ENCODE measurements at places on chromosomes 6 and 20.
A peak's percentile ranks its signal among the peaks of the same experiment; 100 is the strongest.

DNA sequence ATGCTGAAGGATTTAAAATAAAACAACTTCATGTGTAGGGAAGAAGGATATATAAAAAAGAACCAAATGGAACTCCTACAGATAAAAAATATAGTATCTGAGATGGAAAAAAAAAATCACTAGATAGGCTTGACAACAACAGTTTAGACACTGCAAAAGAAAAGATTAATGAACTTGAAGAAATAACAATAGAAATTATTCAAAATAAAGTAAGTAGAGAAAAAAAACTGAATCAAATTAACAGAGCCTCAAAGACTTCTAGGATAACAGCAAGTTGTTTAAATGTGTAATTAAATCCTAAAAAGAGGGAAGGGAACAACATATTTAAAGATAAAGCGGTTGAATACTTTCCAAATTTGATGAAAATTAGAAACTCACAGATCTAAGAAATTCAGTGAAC, 316.3 kb upstream of the ECI2 start:
- no peak for DNase-seq

DNA sequence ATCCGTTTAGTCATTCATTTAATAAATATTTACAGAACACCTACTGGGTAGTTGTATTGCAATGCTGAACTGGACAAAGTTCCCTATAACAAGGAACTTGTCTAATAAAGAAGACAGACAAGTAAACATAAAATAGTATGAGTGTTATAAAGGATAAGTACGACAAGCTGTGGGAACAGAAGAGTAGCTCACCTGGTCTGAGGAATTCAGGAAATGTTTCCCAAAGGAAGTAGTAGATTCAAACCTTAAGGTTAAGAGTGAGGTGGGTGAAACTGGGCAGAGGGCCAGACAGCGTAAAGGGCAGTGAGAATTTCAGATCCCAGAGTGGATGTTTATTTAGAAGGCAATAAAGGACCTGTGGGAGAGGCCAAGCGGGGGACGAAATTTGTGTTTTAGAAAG, 72.3 kb upstream of the CD2AP start:
- no peak for DNase-seq

GRCh38 chr6:142937986-142938385, 7.0 kb downstream of the HIVEP2 start:
- no peak for DNase-seq

DNA sequence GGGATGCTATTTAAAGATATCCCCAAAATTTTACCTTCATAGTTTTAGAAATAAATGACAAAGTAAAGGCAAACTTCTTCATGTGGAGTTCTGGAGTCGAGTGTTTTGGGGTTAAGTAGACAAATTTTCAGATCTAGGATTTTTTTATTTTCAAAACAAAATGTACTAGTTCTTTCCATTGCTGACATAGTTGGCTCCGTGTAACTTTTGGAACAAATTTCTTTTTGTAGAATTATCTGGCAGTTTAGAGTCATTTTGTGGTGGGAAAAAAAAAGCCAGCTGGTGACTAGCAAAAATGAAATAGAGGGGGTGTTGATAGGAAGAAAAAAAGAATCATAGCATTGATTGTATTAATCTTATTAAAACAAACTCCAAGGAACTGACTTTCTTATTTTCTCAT, 131.6 kb upstream of the TCF21 start:
- no peak for DNase-seq

GRCh38 chr20:19449051-19449450, 236.6 kb downstream of the SLC24A3 start:
- DNase-seq, result peak; percentile 20

GRCh38 chr6:119090256-119090655, 11.8 kb upstream of the FAM184A start:
- no peak for DNase-seq

GRCh38 chr6:160583794-160584193, 80.3 kb downstream of the LPA start:
- DNase-seq, result no peak
